ENCODE measurements at places on chromosomes 11 and 22.

- peak; percentile 5 for DNase-seq
Measured at GRCh38 chr22:31752096-31752847, 1.5 kb upstream of the DEPDC5 start.

DNA sequence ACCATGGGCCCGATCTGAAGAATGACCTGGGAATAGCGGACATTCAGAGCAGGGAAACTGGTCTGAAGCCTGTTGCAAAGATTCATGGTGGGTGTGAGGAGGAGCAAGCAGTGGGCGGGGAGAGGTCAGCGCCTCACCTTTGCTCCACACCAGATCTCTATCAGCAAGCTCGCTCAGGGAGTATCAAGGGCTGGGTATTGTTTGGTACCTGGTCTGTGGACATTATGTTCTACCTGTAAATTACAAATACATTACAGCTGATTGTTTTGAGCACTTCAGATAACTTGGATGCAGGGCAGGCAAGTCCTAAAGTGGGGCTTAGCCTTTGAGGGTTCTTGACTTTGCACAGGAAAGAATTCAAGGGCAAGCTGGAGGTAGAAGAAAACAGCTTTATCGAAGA lies 10.8 kb upstream of the SEC14L4 start:
- no peak for DNase-seq

DNA sequence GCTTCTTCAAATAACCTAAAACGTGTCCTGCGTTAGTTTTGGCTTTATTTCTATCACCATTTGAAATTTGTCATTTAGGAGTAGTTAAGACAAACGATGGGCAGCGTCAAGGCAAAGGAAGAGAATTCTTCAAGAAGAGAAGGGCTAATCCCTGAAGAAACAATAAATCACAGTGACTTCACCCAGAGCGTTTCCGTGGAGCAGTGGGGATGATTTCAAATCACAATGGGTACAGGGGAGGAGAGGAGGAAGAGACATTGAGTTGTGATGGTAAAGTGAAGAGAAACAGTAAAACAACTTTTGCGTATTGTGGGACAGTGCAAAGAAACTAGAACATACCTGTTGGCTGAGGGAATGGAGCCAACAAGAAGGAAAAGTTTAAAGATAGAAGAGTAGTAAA lies 9.7 kb downstream of the PDGFD start:
- no peak for DNase-seq

DNA sequence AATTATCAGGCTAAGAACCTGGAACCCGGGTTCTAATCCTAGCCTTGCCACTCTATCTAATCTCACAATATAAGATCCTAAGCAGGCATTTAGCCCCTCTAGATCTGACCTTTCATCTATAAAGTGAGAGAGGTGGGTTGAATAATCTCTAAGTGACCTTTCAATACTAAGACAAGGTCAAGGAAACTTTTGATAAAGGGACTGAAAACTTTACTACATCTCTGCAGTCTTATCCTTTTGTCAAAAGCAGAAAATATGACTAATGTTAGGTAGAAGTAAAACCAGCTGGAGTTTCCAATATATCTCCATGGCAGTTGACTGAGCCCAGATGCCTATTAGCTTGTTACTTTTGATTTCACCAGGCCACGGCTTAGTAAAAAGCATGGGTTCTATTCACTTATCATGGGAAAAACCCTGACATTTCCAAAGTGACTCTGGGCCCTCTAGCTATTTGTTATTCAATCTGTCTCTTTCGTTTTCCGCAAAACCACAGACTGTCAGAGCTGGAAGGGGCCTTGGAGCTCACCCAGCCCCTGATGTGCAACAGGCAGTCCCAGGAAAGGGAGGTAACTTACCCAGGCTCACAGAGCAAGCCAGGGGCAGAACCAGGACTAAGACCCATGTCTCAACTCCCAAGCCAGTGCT lies 75.8 kb downstream of the RAB30 start:
- DNase-seq = no peak

GRCh38 chr11:94583213-94583865 lies 16.2 kb downstream of the PIWIL4 start:
- peak; percentile 59 for DNase-seq

- DNase-seq = peak; percentile 60
Measured at GRCh38 chr11:12330485-12331231, 46.7 kb upstream of the PARVA start.

- no peak for DNase-seq
Measured at GRCh38 chr11:8777907-8778767, 95.5 kb downstream of the RPL27A start.

DNA sequence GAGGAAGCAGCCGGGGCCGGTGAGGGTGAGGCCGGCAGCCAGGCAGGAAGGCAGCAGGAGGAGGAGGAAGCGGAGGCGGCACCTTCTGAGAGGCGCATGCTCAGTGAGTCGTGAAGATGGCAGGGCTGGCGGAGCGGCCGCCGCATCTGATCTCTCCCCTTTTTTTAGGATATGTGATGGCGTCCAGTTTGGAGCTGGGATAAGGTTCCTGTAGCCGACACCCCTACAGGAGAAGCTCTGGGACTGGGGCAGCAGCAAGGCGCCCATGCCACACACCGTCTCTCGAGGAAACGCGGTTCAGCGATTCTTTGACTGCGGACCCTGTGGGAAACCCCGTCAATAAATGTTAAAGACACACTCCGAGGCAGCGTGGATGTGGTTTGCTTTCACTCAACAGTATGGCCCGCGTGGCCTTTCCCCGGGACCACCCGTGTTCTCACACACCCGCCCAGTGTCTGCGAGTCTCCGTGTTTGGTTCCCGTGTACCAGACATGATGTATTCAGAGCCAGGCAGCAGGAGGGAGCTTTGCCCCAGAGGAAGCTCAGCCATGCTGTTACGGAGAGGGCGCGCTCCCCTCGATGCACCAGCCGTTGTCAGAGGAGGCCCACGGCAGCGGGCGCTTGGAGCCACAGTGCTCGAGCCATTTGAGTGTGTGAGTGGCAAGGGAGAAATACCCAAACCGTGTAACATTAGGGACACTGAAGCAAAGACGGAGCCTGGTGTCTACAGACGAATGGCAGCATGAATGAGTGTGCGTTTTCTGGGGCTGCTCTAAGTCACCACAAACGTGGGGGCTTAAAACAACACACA lies 27.7 kb upstream of the PARVB start:
- DNase-seq = no peak

GRCh38 chr11:132683602-132684001 lies 848.7 kb downstream of the OPCML start:
- DNase-seq = no peak

DNA sequence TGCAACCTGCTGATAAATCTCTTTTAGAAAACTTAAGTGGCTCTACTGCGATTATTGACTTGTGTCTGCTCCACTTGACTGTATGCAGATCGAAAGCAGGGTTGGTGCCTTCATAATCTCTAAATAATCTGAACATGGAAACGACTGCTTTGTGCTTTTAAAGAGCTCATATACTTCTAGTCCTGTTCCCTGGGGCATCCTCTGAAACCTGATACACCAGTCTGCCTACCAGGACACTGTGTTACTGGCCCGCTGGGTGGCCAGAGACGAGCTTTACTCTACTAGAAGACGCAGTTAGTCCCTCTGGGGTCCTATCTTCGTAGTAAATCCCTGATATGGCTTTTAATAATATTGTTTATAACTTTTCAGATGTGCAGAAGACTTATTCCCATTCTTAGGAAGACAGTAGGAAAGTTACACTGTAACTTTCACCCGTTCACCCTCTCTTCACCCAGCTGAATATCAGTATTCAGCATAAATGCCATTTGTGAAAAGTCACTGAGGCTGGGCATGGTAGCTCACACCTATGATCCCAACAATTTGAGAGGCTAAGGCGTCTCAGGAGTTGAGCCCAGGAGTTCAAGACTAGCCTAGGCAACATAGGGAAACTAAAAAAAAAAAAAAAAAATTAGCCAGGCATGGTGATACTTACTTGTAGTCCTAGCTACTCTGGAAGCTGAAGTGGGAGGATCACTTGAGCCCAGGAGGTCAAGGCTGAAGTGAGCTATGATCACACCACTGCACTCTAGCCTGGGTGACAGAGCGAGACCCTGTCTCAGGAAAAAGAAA lies 9.0 kb upstream of the HTR3B start:
- DNase-seq = peak; percentile 31

DNA sequence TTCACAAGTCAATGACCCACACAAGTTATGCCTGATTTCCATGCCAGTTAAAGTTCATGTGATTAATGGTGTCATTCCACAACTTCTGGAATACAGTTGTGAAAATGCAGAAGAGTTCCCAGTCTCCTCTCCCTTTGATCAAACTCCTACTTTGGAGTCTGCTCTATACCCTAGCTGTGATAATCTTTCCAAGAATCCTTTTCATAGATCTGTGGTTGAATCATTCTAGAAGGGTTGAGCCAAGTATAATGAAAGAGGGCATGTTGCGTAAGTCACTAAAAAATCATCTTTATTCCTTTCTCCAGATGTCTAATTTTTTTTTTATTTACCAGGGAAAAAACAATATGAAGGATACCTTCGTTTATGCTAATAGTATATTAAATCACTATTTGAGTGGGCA lies 89.7 kb upstream of the CARD18 start:
- no peak for DNase-seq

GRCh38 chr11:30364139-30364836 lies 41.4 kb downstream of the ARL14EP start:
- DNase-seq = no peak

DNA sequence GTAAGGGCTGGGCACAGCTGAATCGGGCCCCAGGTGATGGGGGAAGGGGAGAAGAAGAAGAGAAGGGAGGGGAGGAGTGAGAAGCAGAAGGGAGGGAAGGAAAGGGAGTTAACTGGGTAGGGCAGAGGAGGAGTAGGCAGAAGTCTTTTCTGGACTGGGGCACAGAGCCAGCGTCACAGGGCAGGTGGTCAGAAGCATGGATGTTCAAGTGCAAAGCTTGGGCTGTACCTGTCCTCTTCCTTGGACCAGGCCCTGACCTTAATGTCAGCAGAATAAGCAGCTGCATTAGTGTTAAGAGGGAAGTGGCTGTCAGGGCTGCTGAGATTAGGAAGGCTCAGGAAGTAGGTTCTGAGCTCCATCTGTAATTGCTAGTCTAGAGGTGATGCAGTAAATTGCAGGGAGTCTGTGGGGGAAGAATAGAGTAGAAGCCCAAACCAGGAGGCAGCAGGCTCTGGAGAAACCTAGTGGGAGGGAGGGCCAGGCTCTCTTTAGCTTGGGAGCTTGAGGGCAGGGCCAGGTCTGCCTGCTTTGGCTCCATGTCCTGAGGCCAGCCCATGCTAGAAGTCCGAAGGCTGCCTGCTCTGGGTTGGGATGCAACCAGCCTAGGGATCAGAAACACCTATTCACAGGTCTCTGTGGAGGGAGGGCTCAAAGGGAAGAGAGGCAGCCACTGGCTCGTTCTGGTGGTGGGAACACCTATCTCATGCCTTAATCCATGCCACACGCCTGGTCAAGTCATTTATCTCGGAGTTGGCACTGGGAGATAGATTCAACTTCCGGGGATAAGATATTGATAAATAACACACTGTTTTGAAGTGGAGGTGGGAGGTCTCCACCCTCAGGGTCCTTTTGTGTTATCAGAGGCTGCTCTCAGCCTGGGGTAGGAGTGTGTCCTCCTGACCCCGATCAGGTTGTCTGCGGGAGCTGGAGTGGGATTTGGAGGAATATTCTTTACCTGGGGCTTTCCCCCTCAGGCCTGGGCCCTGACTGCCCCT lies 1.7 kb upstream of the UCP3 start:
- no peak for DNase-seq

DNA sequence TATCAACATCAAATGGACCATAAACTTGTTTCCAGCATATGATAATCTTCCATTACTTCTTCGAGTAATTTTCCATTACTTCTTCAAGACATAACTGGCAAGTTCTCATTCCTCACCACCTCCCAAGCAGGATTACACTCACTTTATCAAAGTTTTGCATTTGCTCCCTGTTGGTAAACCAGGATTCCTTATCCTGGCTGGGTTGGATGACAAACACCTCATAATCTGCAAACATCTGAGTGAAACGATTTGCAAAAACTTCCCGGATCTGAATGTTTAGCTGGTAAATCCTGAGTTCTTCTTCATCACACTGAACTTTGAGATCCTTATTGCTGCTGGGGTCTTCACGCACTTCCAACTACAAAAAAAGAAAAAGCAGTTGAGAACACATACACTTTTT lies 86.4 kb downstream of the DENND5A start:
- no peak for DNase-seq

DNA sequence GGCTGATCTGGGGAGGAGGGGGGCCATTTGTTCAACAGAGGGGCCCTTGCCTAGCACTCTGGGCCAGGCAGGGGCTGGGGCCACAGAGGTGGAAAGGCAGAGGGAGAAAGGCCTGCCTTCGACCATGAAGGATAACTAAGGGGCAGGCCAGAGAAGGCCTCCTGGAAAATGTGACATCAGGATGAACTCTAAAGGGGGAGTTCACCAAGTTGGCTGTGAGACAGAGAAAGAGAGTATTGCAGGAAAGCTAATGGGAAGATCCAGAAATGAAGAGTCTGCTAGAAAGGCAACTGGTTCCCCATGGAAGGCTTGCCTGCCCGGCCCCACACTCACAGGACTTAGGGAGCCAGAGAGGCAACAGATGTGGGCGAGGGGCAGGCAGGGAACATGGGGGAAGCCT lies 16.3 kb downstream of the CSNK1E start:
- DNase-seq = no peak

DNA sequence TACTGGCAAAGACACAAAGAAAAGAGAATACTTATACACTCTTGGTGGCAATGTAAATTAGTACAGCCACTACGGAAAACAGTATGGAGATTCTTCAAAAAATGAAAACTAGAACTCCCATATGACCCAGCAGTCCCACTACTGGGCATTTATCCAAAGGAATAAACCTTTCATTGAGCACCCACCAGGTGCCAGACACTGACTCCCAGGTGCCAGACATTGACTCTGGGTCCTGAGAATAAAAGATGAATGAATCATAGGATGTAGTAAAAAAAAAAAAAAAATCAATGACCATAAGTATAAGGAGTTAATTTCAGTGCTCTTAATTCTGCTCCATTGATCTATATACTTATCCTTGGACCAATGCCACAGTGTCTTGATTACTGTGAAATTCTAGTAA lies 28.2 kb downstream of the HEPHL1 start:
- DNase-seq = no peak

DNA sequence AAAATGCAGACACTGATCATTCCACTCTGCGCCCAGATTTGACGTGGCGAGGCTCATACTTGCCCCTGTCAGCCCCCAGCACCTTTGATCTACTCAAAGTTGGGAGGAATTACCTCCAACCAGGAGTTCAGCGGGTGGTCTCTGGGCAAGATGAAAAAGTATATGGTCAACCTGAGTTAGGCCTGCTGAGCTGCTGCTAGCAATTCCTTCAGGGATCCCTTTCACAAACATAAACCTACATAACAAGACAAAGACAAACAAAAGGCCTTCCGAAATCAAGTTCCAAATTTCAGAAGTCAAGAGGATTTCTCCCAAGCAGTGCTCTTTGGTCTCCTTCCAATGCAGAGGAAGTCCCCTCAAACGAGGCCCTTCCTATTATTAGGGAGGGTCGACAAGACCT lies 20.8 kb downstream of the CLDN5 start:
- no peak for DNase-seq

GRCh38 chr22:39893526-39893925 lies at the start of gene ENTHD1:
Gene ENTHD1 (minus strand): TSS chr22:39893760. CDS start chr22:39887748, 6,012 bp downstream.
- DNase-seq = no peak

GRCh38 chr11:34655335-34656008 lies 34.6 kb downstream of the EHF start:
- no peak for DNase-seq

- no peak for DNase-seq
Measured at GRCh38 chr11:28860893-28861292, 752.7 kb downstream of the METTL15 start.
